ENCODE measurements at places on chromosomes 3 and 15.

- DNase-seq, result no peak
Measured at GRCh38 chr3:149415484-149415883, 38.0 kb upstream of the TM4SF1 start.

- DNase-seq, result no peak
Measured at GRCh38 chr15:25249236-25250010, 189.4 kb downstream of the UBE3A start.

DNA sequence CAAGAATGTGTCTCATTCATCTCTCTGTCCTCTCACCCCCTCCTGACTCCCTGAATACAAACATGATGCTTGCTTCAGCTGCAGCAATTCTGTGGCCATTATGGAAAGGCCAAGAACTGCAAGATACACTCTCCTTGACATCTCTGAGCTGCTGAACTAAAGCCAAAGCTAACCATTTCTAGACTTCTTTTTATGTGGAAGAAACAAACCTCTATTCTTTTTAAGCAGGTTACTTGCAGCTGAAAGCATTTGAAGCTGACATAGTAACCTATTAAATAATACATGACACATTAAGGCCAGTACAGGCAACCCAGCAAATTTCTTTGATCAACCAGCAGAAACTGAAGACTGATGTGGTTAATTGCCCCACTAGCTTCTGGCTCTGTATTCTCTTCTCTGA is 17.5 kb downstream of the FHIT start:
- DNase-seq, result no peak

GRCh38 chr15:89629829-89630228 is 25.4 kb downstream of the KIF7 start:
- no peak for DNase-seq

- peak; percentile 72 for DNase-seq
Measured at GRCh38 chr3:62622553-62623174, 249.3 kb upstream of the FEZF2 start.

GRCh38 chr3:168974617-168975403 is 688.7 kb downstream of the MECOM start:
- no peak for DNase-seq

GRCh38 chr3:123629747-123630047 is 44.8 kb upstream of the HACD2 start:
- no peak for DNase-seq

- DNase-seq, result no peak
Measured at GRCh38 chr15:52652984-52653383, 26.2 kb downstream of the ATOSA start.

- no peak for DNase-seq
Measured at GRCh38 chr15:64009798-64010261, 36.5 kb downstream of the DAPK2 start.

GRCh38 chr15:96146726-96147125 is 183.8 kb upstream of the NR2F2 start:
- no peak for DNase-seq

- no peak for DNase-seq
Measured at GRCh38 chr3:16053794-16054193, 120.7 kb upstream of the GALNT15 start.

GRCh38 chr15:20409247-20409646 is 132.4 kb downstream of the GOLGA6L6 start:
- no peak for DNase-seq

GRCh38 chr3:15926871-15927270 is 129.1 kb upstream of the ANKRD28 start:
- DNase-seq, result no peak

GRCh38 chr15:37860896-37861295 is 73.5 kb upstream of the TMCO5A start:
- no peak for DNase-seq

GRCh38 chr3:146227486-146227885 is 23.4 kb downstream of the PLSCR4 start:
- no peak for DNase-seq

GRCh38 chr15:38168467-38169070 is 84.1 kb upstream of the SPRED1 start:
- DNase-seq, result no peak

DNA sequence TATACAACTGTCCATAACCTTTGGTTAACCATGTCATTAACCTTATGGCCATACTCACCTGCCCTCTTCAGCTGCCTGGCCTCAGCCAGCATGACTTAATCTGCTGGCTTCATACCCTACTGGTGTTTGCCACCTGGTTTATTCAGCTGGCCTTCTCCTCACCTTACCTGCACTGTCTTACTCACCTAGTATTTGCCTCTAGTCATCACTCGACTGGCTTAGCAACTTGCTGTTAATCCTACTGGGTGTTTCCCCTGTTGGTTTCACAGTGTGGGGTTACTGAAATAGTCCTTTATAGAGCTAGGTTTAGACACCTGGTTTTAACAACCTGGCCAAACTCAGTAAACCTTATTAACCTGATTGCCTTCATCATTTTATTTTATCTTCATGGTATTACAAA is 96.4 kb downstream of the IL12A start:
- DNase-seq, result no peak

- DNase-seq, result no peak
Measured at GRCh38 chr15:42335074-42335473, 24.2 kb upstream of the CAPN3 start.

- peak; percentile 13 for DNase-seq
Measured at GRCh38 chr15:63876085-63876662, 42.4 kb upstream of the HERC1 start.

DNA sequence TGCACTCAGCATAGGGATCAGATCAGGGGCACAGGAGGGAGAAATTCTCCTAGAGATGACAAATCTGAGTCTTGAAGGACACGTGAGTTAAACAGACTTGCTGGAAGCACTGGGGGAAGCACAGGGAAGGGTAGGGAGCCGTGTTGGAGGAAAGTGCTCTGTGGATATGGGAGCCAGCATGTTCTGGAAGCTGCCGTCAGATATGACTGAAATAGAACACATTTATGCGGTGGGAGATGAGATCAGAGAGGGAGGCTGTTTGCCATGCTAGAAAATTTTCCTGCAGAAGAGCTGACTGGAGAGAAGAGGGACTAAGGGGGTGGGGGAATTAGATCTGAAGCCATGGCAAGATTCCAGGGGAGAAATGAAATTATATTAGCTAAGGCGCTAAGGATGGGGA is 1.8 kb downstream of the TAMM41 start:
- DNase-seq, result no peak

DNA sequence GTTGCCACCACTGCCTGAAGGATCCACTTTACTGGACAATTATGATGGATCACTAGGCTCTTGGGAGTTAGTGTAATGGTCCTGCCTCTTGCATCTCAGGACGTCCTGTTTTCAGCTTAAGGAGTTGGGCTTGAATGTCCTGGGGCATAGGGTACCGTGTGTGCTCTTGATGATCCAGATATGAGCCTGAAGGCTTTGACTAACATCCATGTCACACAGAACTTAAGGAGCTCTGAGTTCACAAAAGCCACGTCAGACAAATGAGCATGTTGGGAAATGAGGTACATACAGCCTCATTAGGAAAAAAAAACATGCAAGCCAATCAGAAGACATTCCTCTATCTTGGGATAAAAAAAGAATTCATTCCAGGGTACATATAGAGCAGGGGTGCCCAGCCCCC is 40.8 kb downstream of the CA12 start:
- DNase-seq, result no peak

GRCh38 chr15:81106560-81106959 is 27.5 kb upstream of the CFAP161 start:
- peak; percentile 78 for DNase-seq

GRCh38 chr3:89101251-89101650 is 6.2 kb upstream of the EPHA3 start:
- no peak for DNase-seq

DNA sequence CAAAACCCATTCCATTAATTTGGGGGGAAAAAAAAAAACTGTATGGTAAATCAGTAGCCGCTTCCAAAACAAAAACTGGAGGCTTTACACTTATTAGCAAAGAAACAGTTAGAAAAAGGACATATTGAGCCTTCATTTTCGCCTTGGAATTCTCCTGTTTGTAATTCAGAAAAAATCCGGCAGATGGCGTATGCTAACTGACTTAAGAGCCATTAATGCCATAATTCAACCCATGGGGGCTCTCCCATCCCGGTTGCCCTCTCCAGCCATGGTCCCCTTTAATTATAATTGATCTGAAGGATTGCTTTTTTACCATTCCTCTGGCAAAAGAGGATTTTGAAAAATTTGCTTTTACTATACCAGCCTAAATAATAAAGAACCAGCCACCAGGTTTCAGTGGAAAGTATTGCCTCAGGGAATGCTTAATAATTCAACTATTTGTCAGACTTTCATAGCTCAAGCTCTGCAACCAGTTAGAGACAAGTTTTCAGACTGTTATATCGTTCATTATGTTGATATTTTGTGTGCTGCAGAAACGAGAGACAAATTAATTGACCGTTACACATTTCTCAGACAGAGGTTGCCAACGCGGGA is 9.4 kb upstream of the RPL24 start:
- no peak for DNase-seq

GRCh38 chr3:32366638-32367397 is 24.8 kb upstream of the CMTM7 start:
- no peak for DNase-seq

All from Kasumi-1 (cell line).